Stimulated activated naive CD4-positive, alpha-beta T cell treated with Interleukin-2 at 50 U/mL for 16 hours (primary cell): ENCODE measurements at places on chromosomes 12 and 14.
A peak's percentile ranks its signal among the peaks of the same experiment; 100 is the strongest.

GRCh38 chr12:111261911-111262676 is 106.8 kb downstream of the PHETA1 start:
- no peak for DNase-seq

DNA sequence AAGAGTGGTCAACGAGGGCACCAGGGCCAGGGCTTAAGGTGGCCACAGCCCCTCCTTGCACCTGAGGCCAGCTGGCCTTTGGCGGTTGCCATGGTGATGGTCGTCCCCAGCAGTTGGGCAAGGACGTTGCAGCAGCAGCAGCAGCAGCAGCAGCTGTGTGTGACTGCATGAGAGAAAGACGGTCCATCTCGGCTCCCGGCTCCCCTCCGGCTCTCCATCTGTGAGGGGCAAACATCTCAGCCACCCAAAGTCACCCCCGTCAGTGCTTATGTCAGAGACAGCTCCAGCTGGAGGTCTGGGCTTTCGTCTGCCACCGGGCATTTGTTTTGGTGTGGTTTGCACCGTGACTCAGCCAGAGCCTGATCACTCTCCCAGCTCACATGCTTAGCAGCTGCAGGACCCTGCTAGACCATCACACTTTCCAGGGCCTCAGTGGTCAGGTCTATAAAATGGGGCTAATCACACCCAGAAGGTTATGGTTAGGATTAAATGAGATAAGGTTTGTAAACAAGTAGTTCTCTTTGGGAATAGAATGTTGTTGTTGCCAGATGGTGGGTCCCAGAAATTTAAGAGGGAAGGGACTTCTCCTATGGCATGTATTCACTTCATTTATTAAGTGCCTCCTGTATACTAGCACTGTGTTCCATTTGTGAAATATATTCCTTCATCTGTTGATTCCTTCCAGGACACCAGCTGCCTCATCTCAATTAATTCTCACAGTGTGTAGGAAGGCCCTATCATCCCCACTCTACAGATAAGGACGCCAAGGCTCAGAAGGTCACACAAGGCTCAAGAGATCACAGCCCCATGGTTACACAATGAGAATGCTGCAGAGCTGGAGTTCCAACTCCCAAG is 212.6 kb upstream of the LHX5 start:
- DNase-seq = no peak

GRCh38 chr14:73696466-73697400 is 17.5 kb downstream of the PNMA1 start:
- DNase-seq = no peak

DNA sequence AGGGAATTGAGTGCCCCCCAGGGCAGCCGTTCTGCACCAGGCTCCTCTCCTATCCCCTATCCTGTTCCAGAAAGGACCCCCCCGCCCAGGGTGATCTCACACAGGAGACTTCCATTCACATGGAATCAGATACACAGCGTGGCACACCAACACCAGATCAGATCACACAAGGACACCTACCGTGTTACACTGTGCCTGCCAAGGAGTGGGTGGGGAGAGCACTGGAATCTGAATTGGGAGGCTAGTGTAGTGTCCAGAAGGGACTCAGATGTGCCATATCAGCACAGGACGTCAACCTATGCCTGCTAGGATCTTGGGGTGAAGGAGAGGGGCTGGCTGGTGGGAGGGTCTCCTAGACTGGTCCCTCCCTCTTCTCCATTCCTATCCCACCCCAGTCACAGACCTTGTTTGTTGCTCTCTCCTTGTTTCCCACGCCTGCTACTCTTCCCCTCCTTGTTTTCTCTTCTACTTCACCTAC is 2.3 kb downstream of the PTMS start:
- no peak for DNase-seq

DNA sequence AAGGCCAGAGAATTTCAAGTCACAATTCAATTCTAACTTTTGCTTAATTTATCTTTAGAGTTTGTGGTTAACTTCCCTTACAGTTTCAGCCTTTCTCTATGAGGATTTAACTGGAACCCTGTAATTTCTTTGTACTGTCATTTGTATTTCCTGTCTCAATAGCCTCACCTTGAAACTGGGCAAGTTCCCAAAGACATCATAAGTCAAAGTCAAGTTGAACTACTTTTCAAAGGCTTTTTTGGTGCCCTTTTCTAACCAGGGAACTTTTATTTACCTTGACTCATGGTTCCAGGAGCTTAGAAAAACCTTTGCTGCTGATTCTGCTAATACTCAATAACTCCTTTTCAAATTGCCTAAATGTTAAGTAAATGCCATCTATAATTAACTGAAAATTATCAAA is 200.8 kb upstream of the KRR1 start:
- DNase-seq = no peak

DNA sequence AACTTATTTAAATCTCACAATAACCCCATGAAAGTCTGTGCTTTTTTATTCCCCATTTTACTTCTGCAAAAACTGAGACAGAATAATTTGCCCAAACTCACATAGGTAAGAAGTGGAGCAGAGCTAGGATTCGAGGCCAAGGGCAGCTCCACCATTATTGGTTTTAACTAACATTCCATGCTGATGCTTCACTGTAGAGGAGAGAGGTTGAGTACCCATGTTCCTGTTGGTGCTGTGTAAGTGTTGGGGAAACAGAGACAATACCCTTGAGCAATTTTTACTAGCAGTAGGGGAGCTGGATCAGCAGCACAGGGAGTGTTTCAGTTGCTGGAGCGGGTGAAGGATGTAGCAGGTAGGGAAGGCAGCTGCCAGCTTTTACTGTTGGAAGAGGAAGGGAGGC is 21.1 kb downstream of the RASSF8 start:
- DNase-seq = no peak

- no peak for DNase-seq
Measured at GRCh38 chr12:73863546-73863945, 674.1 kb upstream of the ATXN7L3B start.

DNA sequence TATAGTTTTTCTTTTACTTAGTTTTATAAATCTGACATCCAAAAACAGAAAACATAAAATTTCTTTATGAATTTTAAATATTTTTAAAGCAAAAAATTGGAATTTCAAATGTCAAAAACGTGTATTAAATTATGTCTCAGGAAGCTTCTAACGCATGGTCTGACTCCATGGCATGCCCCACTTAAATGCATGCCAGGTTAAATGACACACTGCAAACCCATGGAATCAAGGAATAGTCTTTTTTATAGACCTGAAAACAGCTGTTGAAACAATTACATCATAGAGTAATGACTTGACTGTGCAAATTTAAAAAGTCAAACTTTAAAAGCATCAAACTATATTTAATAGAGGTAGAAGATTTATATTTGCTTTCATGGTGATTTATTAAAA is 96.1 kb upstream of the DACT1 start:
- DNase-seq = no peak

- DNase-seq = peak; percentile 23
Measured at GRCh38 chr14:88013750-88014349, 8.9 kb downstream of the GPR65 start.

- DNase-seq = no peak
Measured at GRCh38 chr14:68262567-68262966, 443.0 kb downstream of the RAD51B start.

GRCh38 chr14:105283028-105283427 is 17.8 kb downstream of the BRF1 start:
- no peak for DNase-seq

- no peak for DNase-seq
Measured at GRCh38 chr12:2667716-2668440, 126.9 kb upstream of the FKBP4 start.

DNA sequence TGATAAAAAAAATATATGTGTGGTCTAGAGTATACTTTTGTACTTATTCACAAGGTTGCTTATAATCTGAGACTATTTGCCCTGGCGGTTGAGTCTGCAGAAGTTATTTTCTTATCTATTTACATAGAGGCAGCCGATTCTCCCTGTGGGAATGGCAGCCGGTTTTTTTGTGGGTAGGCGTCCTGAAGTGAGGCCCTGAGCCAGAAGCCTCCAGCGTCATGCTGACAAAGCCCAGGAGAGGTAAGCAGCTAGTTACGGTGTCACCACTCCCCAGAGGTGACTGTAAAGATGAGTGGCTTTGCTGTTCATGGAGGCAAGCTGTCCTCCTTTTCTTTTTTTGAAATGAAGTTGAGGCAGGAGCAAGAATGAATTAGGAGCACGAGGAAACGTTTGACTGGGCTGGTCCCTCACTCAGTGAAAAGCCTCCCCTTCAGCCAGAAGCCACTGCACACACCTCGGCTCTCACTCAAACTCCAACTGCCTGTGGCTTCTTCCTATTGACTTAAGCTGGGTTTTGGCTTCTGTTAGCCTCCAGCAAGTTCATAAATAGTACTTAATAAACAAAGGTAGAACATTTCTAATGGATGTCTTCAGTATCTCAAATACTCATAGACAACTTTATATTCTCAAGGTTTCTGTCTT is 21.5 kb downstream of the PAX9 start:
- no peak for DNase-seq

DNA sequence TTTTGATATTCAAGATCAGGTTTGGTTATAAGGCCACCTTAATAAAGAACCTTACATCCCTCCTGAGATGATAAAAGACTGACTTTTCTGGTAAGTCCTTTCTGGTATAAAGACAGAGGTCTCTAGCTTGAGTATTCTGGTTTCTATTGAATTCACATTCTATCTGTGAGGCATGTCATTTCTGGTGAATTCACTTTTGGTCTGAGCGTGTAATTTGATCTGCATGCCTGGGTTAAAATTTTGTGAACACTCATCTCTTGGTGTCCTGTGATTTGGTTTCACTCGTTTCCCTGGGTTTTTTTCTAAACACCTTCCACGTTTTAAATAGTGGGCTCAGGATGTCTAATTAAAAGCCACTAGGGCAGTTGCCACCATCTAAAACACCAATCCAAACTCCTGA is 12.2 kb downstream of the EIF5 start:
- no peak for DNase-seq

DNA sequence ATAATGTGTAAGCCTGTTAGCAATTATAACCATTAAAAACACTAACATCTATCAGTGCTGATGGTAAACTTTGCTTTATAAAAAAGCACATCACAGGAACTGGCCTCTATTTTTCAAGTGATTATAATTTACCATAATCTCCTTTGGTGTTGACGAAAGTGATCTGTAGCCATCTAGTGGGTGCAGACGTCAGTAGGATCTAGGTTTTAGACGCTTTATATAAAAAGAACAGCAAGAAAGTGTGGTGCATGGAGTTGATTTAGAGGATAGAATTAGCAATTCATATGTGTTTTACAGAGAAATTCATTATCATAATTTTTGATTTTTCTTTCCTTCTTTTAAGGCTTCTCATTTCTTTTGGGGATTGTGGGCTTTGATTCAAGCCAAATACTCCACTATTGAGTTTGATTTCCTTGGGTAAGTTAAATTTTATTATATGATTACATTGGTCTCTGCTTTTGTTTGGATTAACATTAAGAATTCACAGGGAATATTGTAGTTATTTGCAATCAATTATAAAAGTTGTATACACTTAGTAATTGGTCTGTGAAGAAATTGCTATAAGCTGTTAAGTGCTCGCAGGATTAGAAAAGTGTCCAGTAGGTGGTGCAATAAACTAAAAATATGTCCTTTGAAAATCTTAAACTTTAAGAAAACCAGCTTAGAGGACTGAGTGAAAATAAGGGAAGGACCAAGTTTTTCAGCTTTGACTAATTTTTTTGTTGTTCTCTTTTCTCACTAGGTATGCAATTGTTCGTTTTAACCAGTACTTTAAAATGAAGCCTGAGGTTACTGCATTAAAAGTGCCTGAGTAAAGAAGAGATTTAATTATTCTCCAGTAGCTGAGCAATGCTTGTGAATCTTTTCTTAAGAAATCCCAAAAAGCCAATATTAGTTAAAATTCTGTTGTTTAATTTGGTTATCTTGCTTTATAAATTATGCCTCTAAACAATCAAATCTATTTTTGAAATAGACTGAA is 59.5 kb downstream of the ETNK1 start:
- no peak for DNase-seq

DNA sequence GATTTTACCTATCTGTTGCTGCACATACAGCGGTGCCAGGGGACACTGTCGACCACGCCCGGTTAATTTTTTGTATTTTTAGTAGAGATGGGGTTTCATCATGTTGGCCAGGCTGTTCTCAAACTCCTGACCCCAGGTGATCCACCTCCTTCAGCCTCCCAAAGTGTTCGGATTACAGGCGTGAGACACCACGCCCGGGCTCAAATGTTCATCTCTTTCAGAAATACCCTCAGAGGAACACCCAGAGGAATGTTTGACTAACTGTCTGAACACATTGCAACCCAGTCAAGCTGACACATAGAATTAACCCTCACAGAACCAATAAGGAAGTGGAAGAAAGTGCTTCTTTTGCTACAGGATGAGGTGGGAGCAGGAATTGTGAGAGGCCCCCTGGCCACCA is 15.0 kb upstream of the ETFBKMT start:
- no peak for DNase-seq

- DNase-seq = no peak
Measured at GRCh38 chr12:106118-106591, 39.6 kb downstream of the IQSEC3 start.

GRCh38 chr12:14390870-14391530 is 25.5 kb downstream of the ATF7IP start:
- DNase-seq = no peak

DNA sequence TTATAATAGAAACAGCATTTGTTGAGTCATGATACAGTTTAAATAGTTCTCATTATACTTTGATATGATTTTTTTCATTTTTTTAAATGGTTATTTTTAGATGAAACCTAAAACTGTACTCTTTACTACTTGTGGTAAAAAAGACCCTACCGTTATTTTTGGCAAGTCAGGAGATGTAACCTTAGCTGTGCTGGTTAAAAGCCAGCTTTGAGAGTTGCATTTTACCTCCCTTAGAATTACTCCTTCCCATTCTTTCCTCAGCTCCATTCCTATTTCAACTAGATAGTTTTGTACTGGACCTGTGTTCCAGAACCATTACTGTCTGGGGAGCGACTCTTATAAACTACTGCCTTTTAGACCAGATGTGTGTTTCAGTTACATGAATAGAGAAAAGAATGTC is 92.0 kb downstream of the RAD51B start:
- no peak for DNase-seq

DNA sequence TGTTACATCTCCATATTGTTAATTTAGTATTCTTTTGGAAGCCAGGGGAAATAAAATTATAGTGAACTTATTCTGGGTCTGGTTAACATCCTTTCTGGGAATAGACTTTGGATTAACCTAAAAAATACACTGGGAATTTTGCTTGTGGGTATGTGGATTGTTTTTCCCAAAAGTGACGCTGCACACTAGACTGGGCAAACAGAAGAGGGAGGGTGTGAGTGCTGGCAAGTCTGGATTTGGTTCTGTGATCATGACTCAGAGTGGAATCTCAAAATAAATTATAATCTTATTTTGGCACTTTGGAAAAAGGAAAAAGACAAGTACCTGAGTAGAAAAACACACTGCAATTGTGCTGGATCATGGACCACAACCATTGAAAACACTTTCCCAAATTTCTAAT is 15.2 kb upstream of the LUM start:
- no peak for DNase-seq

DNA sequence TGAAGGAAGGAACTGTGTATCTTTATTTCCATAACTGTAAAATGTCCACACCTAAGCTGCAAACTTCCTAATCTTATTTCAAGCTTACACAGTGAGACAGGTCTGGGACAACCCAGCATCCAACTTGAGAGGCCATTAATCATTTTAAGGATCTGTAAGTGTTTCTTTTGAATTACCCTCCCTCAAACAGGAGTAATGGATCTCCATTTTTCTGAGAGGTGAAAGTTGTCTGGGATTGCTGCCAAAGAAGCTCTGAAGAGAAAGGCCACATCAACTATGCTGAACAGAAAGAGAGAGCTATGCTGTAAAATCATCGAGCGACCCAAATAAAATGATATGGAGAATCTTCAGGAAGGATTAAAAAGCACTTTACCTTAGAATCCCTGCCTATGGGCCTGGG is 131.7 kb upstream of the CPNE8 start:
- no peak for DNase-seq

- DNase-seq = no peak
Measured at GRCh38 chr14:81157431-81157830, 63.3 kb downstream of the GTF2A1 start.
